Hematopoietic multipotent progenitor cell treated with erythropoietin and hydrocortisone succinate and interleukin-3 and kit ligand, for 15 days (in vitro differentiated cells): ENCODE measurements at places on chromosomes 12 and 14.

GRCh38 chr14:55302367-55303124 lies 31.3 kb downstream of the FBXO34 start:
- DNase-seq, result no peak

DNA sequence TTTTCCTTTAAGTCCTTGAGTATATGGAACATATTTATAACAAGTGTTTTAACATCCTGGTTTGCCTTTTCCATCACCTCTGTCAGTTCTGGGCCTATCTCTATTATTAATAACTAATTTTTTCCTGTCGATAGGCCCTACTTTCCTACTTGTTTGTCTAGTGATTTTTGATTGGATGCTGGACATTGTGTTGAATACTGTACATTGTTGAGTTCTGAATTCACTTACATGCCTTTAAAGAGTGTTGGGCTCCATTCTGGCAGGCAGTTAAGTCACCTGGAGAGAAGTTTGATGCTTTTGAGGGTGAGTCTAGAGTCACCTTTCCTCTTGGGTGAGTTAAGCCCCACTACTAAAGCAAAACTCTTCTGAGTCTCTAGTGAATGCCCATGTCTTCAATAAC lies 77.5 kb upstream of the C14orf180 start:
- no peak for DNase-seq

GRCh38 chr12:12502815-12503151 lies 59.9 kb downstream of the DUSP16 start:
- DNase-seq, result no peak

GRCh38 chr14:63712123-63712522 lies 15.7 kb downstream of the SGPP1 start:
- DNase-seq, result no peak

- DNase-seq, result no peak
These were observed 2.4 kb downstream of the ETNK1 start for GRCh38 chr12:22627371-22627770.

DNA sequence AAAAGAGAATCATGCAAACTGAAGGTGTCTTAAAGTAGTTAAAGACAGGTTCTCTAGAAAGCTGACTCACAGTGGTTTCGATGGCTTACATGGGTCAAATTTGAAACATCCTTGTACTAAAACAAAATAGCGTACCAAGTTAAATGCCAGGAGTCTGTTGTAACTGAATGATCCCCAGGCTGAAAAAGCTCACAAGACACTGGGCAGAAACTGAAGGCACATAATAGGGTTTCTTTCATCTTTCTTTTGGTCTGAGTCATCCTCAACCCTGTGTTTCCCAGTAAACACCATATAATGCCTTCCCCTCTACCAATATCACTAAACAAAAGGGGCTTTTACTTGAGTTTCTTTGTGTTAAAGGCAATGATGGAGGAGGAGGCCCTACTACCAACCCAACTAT lies 12.8 kb downstream of the ZFYVE1 start:
- no peak for DNase-seq

GRCh38 chr12:75714462-75715322 lies 203.3 kb upstream of the KRR1 start:
- no peak for DNase-seq
